Endodermal cell (in vitro differentiated cells): ENCODE measurements at places on chromosomes 11 and 22. TPM values are rescaled to one million over a fixed set of nuclear protein-coding genes. Genes with fewer than 3 reads are reported as not detected.

GRCh38 chr11:115963156-115963555, 458.9 kb upstream of the CADM1 start:
- no peak for DNase-seq

GRCh38 chr11:124889191-124890091, 8.2 kb downstream of the ROBO4 start:
- no peak for DNase-seq

- DNase-seq: no peak
Observed at GRCh38 chr11:12189543-12190235, 79.3 kb downstream of the MICAL2 start.

DNA sequence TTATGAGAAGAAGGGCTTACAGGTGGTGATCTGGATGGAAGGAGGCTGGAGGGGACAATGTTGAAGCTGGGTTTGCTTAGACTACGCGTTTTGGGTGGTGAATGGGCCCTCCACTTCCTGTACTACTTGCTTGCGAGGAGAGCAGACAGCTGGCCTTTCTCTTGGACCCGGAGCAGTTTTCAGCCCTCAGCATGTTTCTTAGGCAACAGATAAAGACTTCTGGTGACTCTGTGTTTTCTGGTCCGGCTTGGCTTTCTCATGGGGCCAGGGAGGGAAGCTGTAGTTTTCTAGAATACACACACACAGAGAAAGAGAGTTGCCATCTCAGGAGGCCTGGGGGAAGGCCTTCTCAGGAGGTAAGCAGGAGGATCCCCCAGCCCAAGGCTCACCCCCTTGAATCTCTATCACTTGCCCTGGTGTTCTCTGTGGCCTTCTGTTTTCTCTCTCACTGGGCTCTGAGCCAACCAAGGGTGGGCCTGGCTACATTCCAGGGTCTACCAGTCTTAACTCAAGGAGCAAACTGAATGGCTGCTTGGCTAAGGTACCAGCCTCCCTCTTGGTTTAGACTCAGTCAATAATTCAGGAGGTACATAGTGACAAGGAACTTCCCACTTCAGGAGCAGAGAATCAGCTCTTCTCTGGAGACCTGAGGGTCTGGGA, 2.4 kb downstream of the CCS start:
- no peak for DNase-seq

DNA sequence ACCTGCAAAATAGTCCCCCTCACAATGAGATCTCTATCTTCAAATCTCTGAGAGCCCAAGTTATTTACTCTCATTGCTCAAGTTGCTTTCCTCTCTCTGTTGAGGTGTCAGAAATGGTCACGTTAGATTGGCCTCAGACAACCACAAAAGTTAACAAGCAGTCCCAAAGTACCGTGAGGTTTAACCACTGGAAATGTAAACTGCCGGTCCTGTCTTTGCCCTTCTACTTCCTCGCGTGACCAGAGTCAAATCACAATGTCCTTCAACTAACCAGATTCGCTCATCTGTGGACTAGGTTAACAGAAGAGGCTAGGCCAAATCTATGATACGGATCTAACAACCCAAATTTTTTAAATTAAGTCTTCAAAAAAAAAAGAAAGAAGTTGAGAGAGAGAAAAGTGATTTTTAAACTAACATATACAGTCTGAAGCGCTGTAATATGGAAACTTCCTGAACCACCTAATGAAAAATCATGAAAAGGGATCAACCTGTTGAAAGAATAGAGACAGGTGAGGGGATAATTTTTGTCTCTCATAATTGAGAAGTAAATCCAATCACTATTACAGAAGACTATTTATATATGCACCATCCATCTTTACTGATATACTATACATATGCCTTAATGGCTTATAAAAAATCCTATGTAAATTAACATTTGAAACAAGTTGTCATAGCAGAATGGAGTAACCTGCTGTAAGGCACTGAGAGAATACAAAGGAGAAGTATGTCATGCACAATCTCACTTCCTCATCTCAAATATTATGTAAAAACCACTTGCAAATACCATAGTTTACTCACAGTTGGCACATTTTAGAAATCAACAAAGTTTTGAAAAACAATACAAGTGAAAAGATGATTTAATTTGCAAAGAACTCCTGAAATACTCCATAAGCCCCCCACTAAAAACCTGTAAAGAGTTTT, 3.3 kb upstream of the JAML start:
- no peak for DNase-seq

GRCh38 chr11:104076455-104076854, 40.0 kb downstream of the DDI1 start:
- no peak for DNase-seq

Gene FZD4
- total RNA-seq: 25.8 to 55.1 TPM (median 53.9 TPM) in 3 replicates

Gene LRP5
- 49.8 and 58.2 TPM in 2 replicates for total RNA-seq

Gene TMEM25
- total RNA-seq: 23.8 and 30.6 TPM in 2 replicates

Gene TSGA10IP
- total RNA-seq: 4.9 and 5.6 TPM in 2 replicates
